Activated CD8-positive, alpha-beta memory T cell treated with anti-CD3 and anti-CD28 coated beads for 4 hours (primary cell): ENCODE measurements at places on chromosomes 3 and 15.

- no peak for DNase-seq
Measured at GRCh38 chr15:66862111-66862939, 160.3 kb downstream of the SMAD6 start.

GRCh38 chr15:98875309-98875708 lies 132.3 kb downstream of the PGPEP1L start:
- DNase-seq, result no peak

DNA sequence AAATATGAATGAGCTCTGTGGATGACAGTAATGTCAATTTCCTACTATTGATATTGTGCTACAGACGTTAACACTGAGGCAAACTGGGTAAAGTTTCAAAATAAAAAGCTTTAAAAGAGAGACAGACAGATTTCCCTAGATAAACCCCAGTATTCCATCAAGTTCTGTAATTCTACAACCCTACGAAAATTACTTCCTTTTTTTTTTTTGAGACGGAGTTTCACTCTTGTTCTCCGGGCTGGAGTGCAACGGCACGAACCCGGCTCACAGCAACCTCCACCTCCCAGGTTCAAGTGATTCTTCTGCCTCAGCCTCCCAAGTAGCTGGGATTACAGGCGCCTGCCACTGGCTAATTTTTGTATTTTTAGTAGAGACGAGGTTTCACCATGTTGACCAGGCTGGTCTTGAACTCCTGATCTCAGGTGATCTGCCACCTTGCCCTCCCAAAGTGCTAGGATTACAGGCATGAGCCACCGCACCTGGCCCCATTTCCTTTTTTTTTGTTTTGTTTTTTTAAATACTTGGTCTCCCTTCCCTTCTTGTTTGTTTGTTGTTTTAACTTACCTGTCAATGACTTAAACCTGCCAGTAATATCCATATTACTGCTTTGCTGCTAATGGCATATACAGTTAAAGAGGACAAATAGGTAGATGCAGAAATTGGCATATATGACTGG lies 57.2 kb downstream of the CBLB start:
- DNase-seq, result no peak

GRCh38 chr15:77002954-77003912 lies 8.3 kb downstream of the PSTPIP1 start:
- peak; percentile 67 for DNase-seq

DNA sequence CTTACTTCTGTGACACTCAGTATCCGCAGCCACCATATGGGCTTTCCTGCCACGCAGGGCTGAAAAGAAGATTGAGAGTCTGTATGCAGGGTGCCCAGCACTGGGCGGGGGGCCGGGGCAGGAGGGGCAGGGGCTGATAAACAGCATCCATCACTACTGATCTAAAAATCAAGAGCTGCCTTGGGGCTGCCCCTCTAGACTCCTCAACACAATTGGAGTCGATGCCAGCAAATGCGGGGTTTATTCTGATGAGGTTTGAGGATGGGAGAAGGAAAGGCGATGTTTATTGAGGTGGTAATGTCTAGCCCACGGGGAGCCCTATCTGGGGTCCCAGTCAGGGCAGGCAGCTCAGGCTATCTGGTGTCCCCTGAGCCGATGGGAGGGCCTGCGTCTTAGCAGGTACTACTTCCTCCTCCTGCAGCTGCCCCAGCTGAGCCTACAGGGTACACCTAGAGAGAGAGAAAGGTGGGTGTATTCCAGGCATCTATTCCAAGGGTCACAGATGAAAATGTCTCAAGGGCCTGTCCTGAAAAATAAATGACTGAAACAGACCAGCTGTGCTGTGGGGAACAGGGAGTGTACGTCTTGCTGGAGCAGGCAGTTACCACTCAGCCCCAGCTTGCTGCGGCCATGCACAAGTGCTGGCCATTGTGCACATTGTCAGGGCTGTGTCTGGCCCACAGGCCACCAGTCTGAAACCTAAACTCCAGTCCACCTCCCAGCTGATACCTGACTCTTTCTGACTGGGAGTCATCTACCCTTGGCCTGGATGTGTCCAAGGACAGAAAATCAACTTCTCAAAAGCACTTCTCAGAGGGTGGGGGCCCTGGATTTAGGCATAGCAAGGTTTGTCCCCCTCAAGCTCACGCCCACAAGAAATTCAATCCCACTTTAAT lies 19.5 kb downstream of the ISG20 start:
- DNase-seq, result no peak

- no peak for DNase-seq
Measured at GRCh38 chr3:35965908-35966307, 326.6 kb downstream of the ARPP21 start.

GRCh38 chr3:171976526-171976925 lies 62.9 kb upstream of the FNDC3B start:
- no peak for DNase-seq

GRCh38 chr15:42890161-42890913 lies 30.2 kb downstream of the TTBK2 start:
- no peak for DNase-seq

GRCh38 chr3:30170681-30171438 lies 435.5 kb upstream of the TGFBR2 start:
- DNase-seq, result no peak

DNA sequence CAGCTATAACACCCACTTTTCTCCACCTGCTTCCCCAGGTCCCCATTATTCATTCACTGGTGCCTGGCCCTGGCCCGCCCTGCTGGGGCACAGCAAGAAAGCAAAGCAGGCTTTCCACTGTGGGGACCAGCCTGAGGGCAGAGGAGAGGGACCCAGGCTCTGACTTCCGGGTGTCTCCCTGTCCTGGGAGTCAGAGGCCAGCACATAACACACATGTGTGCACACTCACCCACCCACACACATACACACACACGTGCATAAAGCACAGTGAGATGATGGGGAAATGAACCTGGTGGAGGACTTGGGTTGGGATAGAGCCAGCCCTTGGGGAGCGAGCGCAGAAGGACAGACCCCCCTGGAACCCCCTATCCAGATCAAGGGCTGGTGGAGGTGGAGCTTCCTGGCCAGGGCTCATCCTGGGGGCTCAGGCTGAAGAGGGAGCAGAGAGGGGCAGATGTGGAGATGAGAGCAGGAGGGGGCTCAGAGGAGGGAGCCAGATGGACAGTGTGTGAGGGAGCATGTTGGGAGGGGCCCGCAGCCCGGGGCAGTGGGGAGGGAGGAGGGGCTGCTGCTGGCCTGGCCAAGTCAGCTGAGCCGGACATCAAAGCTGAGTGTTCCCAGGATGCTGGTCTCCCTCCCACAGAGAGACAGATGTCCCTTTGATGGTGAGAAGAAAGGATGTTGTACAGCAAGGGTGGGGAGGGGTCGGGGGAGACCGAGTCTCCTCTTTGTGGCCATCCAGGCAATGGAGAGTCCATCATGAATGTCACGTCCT lies 78.2 kb downstream of the LINGO1 start:
- DNase-seq, result no peak

GRCh38 chr15:55197362-55197705 lies 593 bp upstream of the RSL24D1 start:
- no peak for DNase-seq

DNA sequence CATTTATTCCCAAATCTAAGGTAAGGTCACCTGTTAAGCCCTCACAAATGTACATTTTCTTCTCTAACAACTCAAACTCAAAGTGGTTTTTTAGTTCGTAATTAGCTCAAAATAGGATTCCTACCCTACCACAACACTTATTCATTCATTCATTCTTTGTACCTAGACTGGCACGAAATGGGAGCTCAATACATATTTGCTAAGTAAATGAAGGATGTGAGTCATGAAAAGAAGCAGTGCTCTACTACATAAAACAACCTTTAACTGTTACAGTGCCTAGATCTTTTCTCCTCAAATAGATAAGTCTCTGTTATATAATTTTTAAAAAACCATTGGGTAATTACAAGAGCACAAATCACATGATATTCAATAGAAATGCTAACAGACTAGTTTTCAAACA lies 13.1 kb downstream of the RSL24D1 start:
- no peak for DNase-seq

- no peak for DNase-seq
Measured at GRCh38 chr3:16633948-16634347, 28.7 kb upstream of the DAZL start.

- no peak for DNase-seq
Measured at GRCh38 chr3:73291541-73291940, 230.1 kb downstream of the EBLN2 start.

DNA sequence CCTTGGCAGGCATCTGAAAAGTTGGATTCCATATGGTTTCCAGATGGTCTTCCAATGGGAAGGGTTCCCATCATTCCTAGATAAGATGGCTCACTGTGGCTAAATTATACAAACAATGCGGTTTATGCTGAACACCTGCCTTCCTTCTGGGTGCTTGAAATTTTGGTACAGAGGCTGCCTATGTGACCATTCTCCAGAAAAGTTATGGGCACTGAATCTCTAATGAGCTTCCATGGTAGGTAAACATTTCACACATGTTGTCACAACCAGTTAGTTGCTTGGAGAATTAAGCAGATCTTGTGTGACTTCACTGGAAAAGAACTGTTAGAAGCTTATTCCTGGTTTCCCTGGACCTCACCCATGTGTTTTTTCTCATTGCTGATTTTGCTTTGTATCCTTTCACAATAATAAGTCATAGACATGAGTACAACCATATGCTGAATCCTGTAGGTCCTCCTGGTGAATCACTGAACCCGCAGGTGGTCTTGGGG lies 30.1 kb downstream of the PLOD2 start:
- no peak for DNase-seq

- no peak for DNase-seq
Measured at GRCh38 chr3:55014906-55015305, 87.0 kb upstream of the LRTM1 start.

DNA sequence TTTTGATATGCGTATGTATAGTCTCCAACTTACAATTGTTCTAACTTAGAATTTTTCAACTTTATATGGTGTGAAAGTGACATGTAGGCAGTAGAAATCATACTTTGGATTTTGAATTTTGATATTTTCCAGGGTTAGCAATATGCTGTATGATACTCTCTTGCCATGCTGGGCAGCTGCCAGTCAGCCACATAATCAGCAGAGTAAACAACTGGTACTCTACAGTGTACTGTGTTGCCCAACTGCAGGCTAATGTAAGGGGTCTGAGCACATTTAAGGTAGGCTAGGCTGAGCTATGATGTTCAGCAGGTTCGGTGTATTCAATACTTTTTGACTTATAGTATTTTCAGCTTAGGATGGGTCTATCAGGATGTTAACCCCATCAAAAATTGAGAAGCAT lies 52.0 kb upstream of the RYK start:
- no peak for DNase-seq

GRCh38 chr15:65383991-65384390 lies 6.2 kb upstream of the IGDCC3 start:
- no peak for DNase-seq

DNA sequence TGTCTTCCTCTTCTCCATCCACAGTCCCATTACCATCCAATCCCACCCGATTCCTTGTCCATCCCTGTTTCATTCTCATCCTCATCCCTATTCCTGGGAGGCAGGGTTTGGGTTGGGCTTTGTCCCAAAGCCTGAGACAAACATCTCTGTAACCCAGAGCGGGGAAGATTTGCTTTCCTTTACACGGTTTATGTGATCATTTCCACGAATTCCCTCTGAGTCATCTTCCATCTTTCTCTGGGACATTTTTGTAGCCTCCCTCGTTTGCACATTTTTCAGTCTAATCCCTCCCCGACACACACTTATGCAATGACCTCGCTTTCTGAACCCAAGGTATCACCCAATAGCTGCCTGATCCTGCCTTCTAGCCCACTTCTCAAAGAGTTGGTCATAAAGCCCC lies 22.8 kb downstream of the DUOX2 start:
- no peak for DNase-seq

DNA sequence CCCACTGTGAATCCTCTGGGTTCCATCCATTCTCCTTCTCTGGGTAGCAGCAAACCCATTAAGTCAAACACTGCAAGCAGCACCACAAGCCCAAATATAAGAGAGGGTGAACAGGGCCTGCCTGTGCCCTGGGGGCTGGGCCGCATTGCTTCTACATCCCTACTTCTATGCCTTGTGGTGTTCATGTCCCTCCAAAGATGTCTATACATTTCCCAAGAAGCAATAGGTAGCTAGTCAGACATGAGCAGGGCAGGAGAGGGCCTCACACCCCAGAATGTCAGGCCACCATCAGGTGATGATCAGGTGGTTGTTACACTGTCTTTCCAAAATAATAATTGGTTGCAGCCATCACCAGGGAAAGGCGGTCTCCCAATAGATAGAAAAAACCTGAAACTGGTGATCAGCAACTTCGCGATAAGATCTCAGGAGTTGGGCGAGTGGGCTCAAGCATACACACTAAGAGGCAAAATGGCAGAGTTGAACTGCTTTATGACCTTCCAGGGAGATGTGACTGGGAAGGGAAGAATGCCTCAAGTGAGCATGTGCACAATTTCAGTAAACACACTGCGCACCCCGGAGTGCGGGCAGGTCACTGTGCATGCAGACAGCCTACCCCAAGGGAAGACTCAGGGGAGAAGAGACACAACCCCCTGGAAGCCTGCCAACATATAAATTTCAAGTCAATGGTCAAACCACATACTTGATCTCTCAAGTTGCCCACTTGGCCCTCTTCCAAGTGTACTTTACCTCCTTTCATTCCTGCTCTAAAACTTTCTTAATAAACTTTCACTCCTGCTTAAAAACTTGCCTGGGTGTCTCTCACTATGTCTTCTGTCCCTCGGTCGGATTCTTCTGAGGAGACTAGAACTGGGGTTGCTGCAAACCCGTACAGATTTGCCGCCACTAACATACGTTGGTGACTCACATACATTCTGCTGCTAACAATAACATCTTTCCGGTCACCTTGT lies 39.9 kb downstream of the KLF15 start:
- no peak for DNase-seq

GRCh38 chr3:152466784-152467183 lies 198.1 kb downstream of the MBNL1 start:
- no peak for DNase-seq

DNA sequence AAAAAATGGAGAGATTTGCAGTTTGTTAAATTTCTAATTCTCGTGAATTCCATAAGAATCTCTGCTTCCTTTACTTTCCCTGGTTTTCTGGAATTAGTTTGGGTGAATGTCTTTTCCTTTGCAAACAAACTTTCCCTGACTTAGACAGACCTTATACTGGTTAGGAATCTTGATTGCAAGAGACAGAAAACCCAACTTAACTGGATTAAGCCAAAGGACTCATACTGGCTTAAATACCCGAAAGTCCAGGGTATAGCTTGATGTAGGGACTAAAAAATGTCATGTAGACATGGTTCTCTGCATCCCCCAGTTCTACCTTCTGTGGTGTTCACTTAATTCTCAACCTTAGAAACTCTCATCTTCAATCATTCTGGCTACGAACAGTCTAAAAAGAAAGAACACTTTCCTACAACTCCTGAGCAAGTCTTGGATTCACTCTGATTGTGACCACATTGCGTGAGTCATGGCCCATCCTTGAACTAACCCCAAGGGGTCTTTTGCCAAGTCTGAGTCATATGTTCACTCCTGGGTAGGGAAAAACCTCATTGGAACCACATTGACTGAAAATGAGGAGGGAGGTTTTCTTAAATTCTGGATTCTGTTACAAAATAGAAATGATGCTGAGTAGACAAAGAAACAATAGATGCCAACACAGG lies 136.0 kb upstream of the DAZL start:
- DNase-seq, result no peak

- DNase-seq, result no peak
Measured at GRCh38 chr15:85024509-85025336, 43.1 kb downstream of the PDE8A start.
